NCI-H748 treated with DMSO at 0.1 percent for 48 hours (cell line): ENCODE measurements at places on chromosomes 13 and 19.

- no peak for DNase-seq
Observed at GRCh38 chr19:41261474-41262190, 2.5 kb upstream of the HNRNPUL1 start.

DNA sequence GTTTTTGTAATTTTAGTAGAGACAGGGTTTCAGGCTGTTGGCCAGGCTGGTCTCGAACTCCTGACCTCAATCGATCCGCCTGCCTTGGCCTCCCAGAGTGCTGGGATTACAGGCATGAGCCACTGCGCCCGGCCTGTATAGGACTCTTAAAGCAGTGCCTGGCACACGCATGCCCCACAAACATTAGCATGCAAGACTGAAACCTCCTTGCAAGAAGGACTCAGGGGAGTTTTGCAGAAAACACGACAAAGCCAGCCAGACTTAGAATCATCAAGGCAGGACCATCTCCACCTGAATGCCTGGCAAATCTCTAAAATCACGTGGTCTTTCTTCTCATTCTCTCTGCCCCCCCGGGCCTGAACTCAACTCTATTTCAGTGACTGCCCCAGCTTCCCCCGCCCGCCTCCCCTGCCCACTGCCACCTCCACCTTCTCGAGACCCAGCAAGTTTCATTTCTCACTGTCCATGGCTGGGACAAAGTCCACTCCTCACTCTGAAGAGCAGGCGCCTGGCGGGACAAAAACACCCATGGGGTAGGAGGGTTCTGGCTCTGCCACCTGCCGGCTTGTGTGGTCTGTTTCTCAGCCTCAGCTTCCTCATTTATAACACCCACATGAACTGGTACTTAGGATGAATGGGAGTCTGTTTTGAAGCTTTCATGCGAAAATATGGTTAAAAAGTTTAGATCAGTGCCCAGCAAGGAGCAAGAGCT, 2.4 kb downstream of the TICAM1 start:
- no peak for DNase-seq

DNA sequence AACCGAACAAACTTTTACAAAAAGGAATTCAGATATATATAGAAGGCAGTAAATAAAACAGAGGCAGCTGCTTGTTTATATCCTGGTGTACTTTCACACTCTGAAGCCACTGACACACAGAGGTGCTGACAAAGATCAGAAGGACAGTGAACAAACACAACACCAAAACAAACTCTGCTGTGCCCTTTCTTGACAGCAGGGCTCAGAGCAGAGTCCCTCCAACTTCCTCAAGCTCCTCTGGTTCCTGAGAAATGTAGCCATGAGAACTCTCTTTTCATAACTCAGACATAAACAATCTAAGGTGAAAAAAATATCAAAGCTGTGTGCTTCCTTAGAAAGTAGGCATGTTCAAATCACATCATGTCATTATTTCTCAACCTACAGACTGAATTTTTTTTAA, 1052.8 kb upstream of the SPRY2 start:
- DNase-seq: no peak

DNA sequence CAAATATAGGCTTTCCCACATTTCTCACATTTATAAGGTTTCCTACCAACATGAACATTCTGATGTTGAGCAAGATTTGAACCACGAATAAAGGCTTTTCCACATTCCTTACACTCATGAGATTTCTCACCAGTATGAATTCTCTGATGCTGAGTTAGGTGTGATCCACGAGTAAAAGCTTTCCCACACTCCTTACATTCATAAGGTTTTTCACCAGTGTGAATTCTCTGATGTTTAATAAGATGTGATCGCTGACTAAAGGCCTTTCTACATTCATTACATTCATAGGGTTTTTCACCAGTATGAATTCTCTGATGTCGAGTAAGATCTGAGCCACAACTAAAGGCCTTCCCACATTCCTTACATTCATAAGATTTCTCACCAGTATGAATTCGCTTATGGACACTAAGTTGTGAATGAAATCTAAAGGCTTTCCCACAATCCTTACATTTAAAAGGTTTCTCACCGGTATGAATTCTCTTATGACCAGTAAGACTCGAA, 19.0 kb downstream of the ZNF790 start:
- no peak for DNase-seq

GRCh38 chr13:74090397-74090796, 43.8 kb downstream of the KLF12 start:
- DNase-seq: no peak

- DNase-seq: peak; percentile 27
Observed at GRCh38 chr13:71240911-71241310, 626.1 kb downstream of the DACH1 start.

- DNase-seq: peak; percentile 48
Observed at GRCh38 chr13:37348916-37349643, 243.6 kb upstream of the CSNK1A1L start.

GRCh38 chr19:5030136-5030820, 61.4 kb downstream of the KDM4B start:
- no peak for DNase-seq

DNA sequence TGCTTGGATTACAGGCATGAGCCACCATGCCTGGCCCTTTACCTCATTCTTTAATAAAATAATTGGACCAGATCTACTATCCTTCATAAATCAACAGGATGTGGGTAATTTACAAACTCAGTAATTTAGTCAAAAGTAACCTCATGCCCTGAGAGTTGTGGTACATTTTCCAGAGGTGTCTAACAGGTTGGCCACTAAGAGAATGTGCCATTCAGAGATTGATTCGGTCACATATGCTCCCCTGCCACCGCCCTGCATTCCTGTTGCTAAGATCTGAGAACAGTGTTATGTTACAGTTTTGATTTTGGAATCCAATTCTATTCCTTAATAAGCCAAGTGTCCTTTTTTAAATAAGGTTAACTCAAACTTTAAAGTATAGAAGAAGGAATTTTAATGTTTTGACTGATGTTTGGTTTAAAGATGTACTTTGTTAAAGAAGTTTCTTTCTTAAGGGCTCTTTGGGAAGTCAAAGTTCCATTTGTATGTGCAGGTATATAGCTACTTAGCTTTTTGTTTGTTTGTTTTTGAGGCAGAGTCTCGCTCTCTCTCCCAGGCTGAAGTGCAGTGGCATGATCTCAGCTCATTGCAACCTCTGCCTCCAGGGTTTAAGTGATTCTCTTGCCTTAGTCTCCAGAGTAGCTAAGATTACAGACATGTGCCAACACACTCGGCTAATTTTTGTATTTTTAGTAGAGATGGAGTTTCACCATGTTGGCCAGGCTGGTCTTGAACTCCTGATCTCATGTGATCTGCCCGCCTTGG, 29.2 kb downstream of the PHF11 start:
- no peak for DNase-seq

DNA sequence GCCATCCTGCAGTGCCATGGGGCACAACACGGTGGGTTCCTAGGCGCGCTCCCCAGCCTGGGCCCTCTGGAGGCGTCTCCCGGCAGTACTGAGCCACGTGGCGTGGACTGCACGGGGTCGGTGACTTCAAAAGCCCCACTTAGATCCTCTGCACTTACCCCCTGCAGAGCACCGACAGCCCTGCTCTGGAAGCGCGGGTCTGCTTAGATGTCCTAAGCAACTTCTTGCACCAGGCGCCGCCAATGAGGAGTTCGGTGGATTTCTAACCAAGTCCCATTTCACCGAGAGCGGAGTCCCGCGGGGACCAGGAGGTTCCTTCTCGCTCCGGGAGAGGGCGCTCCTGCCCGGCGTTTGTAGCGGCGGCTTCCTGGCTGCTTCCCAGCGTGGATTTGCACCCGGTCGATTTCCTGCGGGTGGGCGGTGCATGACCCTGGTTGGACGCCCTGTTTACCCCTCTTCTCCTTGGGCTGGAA, 25.2 kb upstream of the ZNF845 start:
- no peak for DNase-seq
